ENCODE measurements at places on chromosomes 4 and X. TPM values are rescaled to one million over a fixed set of nuclear protein-coding genes. Genes with fewer than 3 reads are reported as not detected.

SRPK3 gene
- total RNA-seq: not detected

PNCK gene
- 0.15 TPM for total RNA-seq

GAGE12D gene
- not detected for total RNA-seq

DNA sequence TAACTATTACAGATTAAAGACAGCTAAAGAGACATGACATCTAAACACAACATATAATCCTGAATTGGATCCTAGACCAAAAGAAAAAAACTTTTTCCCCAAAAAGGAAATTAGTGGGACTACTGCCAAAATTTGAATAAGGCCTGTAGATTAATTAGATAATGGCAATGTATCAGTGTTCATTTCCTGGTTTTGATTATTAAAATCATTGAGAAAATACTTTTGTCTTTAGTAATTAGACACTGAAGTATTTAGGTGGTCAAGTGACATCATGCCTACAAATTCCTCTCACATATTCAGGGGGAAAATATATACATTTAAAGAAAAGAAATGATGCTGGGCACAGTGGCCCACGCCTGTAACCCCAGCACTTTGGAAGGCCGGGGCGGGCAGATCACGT, 10.4 kb upstream of the USO1 start:
- no peak for DNase-seq

DNA sequence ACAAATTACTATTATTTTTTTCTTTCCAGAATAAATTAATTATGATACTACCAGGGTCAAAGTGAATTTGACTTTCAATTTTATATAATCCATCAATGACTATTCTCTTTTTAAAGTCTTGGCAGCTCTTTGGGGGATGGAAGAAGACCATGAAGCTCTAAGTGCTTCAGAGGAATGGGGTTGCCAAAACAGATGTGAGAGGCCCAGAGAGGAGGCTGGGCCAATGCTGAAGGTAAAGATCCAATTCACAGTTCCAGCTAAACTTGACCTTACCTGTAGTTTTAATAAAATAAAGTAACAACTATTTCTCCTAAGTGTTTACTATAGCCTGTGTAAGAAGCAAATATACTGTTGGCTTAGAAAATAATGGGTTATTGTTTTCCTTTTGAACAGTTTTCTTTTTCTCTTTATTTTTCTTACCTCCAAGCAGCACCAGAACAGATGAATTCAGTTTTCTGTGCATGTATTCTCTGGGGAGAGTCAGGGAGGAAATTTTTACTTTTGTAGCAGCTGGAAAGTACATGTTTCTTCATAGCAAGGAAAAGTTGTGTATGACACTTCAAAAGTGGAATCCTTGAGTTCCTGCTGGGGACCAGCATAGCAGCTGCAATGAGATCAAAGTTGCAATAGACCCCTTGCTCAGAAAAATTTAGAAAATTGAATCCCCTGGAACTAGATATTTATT, 104.9 kb downstream of the CEP44 start:
- DNase-seq: no peak

- no peak for DNase-seq
Observed at GRCh38 chr4:95198961-95199360, 349.8 kb downstream of the UNC5C start.

- DNase-seq: no peak
Observed at GRCh38 chr4:57113870-57114269, 3.7 kb upstream of the IGFBP7 start.

DNA sequence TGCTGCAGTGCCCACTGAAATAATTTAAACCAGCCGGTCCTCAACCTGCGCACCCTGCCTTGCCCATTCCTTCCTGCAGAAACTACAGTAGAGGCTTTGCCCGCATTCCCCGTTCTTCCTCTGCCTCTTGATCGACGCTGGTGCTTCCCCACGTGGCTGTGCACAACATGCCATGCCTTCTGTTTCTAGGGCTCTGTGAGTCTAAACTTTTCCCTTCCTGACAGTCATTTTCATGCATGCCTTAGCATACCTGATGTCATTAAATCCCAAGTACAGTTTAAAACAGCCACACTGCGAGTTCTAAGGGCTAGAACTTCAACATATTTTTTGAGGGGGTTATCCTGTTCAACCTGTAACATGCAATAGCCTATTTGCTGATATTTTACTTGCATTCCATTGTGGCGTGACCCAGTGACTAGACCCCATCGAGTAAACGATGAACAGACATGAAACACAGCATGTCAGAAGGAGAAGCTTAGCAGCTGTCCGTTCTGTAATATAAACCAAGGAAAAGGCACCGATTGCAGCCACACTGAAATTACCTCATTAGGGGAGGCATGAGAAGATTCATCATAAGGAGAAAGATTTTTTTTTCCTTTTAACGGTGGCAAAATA, 232.5 kb downstream of the ARHGAP10 start:
- DNase-seq: no peak

DNA sequence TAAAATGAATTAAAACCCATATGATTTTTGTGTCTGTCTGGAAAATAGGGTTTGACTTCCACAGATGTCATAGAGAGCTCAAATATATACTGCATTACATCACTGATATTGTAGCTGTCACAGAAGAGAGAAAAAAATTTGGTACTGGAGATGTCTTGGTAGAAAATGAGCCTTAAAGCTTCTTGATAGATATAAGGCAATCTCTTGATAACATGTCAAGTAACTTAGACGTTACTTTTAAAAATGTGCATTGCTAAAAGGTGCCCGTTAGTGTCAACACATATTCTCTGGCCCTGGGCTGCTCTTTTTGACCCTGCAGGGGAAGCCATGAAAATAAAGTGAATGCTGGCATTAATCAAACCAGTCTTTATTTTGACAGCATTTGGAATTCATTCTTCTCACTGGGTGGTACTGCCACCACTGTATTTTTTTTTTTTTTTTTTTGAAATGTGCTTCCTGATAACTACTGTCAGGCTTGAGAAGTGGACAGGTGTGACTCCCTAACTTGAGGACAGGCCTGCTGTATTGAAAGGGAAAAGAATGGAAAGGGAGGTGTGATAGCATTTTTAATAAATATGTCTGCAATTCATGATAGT, 53.0 kb upstream of the RAPGEF2 start:
- DNase-seq: no peak

- DNase-seq: no peak
Observed at GRCh38 chrX:69229436-69229835, 64.2 kb upstream of the PJA1 start.

GRCh38 chrX:45300638-45301037, 100.0 kb upstream of the DIPK2B start:
- no peak for DNase-seq

DNA sequence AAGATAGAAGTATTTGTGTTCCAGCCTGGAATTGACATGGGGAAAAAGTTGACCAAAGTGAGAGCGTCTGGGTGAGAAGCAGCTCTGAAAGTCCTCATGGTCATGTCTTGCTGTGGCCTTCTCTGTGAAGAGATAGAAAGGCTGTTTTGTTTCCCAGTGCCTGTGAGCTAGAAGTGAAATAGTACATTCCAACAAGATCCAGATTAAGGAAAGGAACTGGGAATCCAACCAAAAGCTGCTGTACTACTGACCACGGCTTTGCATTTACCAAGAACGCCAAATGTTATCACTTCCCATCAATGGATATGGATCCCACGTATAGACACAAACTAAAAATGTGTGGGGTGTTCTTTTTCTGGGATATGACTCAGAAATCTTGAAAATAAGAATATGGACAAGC, 51.2 kb downstream of the TENM3 start:
- no peak for DNase-seq

- no peak for DNase-seq
Observed at GRCh38 chr4:76087007-76087769, 12.7 kb downstream of the ART3 start.

GRCh38 chr4:124694946-124695598, 17.5 kb downstream of the ANKRD50 start:
- no peak for DNase-seq
